Hindlimb muscle (tissue), 1 donor: ENCODE measurements at places on chromosomes 13 and 19. TPM values are rescaled to one million over a fixed set of nuclear protein-coding genes. Genes with fewer than 3 reads are reported as not detected.
A peak's percentile ranks its signal among the peaks of the same experiment; 100 is the strongest.

- DNase-seq, result no peak
These were observed 181.9 kb upstream of the EDNRB start for GRCh38 chr13:78100486-78100885.

Gene PSG2
- polyA plus RNA-seq, result not detected

DNA sequence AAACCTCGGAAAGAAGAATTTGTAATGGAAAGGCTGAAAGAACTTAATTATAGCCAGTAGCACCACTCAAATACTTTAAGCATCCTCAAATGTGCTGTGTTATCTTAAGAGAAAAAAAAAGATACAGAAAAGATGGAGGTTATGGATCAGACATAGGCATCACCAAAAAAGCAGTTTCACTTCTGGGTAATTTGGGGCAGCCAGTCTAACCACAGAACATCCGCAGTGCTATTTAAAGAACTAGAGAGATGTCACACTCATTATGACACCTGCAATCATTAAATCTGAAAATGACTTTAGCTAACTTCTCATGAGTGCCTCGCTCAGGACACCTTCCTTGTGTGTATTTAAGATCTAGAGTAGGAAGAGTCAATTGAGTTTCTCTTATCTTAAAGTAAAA is 211.8 kb downstream of the RBM26 start:
- DNase-seq, result no peak

Gene GDF15
- 0.41 TPM for polyA plus RNA-seq

DNA sequence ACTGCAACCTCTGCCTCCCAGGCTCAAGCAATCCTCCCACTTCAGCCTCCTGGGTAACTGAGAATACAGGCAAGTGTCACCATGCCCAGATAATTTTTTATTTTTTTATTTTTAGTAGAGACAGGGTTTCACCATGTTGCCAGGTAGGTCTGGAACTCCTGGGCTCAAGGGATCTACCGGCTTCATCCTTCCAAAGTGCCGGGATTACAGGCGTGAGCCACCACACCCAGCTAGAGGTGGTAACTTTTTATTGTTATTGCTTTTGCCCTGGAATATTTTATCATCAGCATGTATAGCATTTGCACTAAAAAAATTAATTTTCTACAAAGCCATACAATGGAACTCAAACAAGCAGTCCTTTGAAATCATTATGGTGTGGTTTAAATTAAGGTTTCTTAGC is 14.0 kb downstream of the HAUS8 start:
- no peak for DNase-seq

DNA sequence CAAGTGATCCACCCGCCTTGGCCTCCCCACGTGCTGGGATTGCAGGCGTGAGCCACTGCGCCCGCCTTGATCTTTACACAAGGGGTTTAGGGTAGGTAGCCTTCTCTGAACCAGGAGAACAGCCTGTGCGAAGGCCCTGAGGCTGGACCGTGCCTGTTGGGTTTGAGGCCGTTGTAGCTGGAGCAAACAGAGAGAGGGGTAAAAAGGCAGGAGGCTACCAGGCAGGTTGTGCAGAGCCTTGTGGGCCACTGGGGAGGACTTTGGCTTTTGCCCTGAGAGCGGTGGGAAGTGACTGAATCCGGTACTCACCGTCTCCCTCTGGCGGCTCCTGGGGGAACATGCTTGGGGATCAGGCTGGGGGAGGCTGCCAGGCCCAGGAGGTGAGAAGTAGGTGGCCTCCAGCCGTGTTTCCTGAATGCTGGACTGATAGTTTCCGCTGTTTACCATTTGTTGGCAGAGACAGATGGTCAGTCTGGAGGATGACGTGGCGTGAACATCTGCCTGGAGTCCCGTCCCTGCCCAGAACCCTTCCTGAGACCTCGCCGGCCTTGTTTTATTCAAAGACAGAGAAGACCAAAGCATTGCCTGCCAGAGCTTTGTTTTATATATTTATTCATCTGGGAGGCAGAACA is 24.6 kb downstream of the SPC24 start:
- peak; percentile 75 for DNase-seq

DNA sequence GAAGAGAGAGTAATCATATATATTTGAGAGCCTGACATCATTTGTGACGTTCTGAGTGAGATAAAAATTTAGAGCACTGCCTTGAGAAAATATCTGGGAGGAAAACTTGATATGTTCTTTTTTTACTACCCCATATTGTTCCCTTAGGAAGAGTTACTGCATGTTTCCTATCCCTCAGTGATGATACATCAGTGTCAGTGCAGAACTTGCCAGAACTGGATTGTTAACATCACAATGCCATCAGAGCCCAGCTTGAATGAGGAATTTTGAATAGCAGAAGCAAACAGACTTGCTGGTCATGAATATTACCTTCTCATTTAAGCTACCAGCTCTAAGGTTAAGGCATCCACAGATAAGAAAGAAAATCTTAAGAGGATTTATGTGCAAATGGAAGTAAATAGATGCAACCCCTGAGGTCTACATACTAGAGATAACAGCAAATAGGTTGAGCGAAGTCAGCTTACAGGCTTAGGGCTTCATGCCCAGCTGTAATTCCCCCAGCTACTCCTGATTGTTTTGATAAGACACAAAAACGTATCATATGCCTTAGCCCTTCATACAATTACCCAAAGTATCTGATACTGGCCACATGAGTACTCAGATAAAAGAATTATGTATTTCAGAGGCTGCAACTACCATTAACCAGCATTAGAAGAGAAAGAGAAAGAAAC is 313.7 kb upstream of the ATXN8OS start:
- DNase-seq, result no peak

- DNase-seq, result no peak
These were observed 459 bp downstream of the PRAM1 start for GRCh38 chr19:8501981-8502380.

Gene RNF113B
- polyA plus RNA-seq, result not detected

Gene INSR
- polyA plus RNA-seq, result 19.0 TPM

Gene LIM2
- not detected for polyA plus RNA-seq

- DNase-seq, result no peak
These were observed 8.4 kb downstream of the DACH1 start for GRCh38 chr13:71858647-71859046.

DNA sequence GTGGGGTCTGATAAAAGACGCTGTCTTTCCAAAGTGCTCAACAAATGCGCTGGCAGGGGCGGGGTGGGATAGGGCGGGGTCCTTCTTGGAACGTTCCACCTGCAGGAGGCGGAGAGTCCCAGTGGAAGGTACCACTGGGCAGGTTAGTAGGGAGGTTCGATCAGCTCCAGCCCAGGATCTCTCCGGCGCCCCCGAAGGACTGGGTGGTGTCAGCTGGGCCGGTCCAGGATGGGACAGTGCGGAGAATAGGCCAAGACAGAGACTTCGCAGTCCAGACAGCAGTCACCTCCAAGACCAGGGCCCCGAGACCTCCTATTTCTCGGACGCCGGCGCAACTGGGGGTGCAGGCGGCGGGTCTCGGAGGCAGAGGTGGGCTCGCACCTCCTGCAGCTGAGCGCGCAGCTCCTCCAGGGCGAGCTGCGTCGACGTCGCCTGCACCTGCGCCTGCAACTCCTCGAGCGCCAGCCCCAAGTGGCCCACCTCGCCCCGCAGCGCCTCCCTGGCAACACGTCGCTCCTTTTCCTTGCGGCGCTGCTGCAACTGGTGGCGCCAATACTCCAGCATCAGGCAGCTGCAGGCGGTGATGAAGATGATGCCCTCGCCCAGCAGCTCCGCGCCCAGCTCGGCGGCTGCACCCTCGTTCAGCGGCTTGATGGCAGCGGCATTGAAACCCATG is 21.6 kb downstream of the VASP start:
- no peak for DNase-seq

Gene GRIN2D
- 2.5 TPM for polyA plus RNA-seq

DNA sequence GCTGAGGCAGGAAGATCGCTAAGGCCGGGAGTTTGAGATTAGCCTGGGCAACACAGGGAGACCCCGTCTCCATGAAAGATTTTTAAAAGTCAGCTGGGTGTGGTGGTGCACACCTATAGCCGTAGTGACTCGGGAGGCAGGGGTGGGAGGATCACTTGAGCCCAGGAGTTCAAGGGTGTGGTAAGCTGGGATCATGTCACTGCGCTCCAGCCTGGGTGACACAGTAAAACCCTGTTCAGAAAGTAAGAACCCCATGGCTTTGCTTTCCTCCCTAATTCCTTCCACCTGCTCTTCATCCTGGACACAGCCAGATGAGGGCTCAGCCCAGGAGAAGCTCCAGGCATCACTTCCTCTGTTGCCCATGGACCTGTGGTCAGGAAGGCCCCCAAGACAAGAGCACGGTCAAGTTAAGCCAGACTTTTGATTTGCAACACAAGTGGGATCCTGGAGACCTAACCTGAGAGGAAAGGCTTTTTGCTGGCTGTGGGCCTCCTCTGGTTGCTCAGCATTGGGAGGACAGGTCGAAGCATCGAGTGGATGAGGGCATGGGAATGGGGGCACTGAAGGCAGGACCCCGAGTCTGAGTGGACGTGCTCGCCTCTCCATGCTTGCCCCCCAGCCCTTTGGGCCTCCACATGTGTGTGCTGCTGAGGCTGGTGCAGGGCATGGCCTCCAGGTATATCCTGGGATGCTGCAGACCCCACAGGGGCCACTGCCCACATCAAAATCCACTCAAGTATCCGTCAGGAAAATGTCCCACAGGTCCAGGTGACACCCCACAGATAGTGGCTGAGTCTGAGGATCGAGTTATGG is 25.4 kb downstream of the TUBA3C start:
- no peak for DNase-seq

Gene ETV2
- polyA plus RNA-seq, result 3.4 TPM

DNA sequence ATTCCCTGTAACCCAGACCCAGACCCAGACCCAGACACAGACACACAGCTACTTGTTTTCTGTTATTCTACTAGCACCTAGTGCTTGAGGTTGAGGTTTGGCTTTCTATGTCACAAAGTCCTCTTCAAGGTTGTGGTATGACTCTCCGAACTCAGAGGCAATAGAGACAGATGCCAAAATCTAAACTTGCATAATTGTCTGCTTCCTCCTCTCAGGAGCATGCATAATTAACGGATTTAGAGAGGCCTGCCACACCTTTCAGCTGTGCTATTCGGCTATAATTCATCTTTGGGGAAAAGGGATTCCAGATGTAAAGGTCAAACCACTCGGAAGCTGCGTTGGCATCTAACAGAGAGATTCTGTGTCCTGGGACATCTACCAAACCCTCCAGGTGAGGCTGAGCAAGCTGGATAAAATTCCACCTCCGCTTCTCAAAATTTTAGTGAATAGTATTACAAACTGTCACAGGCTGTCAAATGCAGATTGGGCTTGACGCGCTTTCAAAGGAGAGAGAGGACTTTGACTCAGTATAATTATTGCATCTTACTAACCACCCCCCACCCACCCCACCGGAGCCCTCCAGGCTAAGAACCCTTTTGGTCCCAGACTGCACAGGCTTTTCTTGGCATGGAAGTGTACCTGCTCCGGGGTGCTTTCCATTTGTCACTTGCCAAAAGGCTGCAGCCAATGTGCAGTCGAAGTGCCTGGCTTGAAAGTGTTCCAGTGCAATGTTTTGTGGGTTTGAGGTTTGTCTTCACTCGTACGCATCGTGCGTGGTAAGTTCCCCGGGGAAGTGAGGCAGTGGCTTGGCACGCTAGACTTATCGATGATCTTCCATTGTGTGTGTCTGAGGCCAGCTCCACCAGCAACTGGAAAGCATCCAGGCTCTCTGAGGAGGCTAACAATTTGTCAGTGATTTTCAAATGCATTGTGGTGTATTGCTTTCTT is 194.1 kb downstream of the TDRD3 start:
- DNase-seq, result peak; percentile 12

DNA sequence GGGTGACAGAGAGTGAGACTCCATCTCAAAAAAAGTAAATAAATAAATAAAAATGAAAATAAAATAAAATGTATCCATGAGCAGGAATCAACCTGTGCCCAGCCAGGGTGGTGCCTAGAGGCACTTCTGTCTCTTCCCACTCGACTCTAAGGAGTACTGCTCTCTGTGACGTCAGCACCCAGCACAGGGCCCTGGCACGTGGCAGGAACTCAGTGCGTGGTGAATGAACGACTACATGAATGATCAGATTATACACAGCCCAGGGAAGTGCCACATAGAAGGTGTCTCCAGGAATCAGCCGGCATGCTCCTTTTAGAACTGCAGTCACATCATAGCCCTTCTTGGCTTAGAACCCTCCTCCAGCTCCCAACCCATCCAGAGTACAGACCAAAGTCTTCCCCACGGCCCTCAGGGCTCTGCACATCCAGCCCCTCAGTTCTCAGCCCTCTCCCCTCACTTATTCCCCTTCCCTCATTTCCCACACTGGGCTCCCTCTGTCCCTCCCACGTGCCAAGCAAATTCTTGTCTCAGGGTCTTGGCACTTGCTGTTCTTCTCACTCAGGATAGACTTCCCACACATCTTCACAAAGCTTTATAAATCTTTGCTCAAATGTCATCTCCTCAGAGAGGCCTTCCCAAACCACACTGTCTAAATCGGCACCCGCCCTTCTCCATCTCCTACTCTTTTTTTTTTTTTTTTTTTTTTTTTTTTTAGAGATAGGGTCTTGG is 4.2 kb downstream of the CLIP3 start:
- DNase-seq, result no peak
